NCI-H1105 treated with DMSO at 0.1 percent for 48 hours (cell line): ENCODE measurements at places on chromosomes 5 and 9.

GRCh38 chr9:133167769-133168168, 4.1 kb upstream of the GBGT1 start:
- DNase-seq: no peak

DNA sequence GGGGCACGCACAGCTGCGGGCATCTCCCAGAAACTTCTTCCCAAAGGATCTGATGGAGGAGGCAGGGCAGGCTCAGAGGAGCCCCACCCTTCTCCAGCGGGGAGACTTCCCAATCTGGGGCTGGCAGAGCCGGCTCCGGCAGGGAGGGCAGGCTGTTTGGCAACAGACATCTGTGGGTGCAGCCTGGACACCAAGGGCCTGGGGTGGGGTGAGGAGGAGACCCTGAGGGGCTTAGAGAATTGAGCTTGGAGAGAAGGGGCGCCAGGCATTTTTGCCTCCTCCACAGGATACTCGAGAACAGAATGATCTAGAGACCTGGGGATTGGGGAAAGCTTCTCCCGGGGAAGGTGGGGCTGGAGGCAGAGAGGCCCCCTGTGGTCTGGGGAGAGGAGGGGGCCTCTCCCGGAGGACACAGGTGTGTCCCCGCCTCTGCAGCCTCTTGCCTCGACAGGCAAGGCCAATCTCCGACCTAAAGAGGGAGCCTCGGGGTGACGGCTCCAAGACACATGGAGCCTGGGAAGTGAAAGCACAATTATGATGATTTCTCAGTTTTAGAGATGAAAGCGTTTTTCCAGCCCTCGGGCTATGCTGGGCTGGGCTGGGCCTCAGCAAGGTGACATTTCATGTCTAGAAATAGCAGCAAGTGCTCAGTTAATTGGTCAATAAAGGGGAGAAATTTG, 8.4 kb downstream of the LHX3 start:
- DNase-seq: no peak

DNA sequence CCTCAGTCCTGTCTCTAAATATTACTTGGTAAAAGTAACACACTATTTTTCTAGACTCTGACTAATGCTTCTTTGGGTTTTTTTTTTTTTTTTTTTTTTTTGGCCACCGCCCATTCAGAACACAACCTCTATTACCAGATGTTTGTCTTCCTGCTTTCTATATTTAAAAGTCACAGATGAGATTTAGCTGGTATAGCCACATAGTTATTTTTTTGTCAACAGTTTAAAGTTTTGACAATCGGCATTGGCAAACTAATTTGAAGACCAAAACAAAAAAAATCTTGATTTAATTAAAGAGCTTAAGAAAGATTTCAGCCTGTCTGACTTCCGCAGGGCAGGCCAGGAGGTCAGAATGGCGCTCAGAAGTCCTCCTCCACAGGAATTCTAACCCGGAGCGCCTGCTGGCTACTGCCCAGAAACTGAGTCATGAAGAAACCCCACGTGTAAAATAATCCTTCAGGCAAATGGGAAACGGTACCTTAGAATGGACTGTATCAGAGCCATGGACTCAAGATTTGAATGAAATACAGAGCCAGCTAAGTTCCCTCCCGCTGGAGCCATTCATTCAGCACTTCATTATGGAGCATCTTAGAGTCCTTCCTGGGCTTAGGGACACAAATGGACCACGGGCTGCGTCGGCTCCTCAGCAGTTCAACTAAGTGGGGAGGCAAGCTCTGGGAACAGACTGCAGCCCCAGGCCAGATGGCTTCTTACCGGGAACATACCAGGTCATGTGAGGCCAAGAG, 55.6 kb downstream of the PTPDC1 start:
- no peak for DNase-seq

- no peak for DNase-seq
These were observed 197.0 kb downstream of the MCTP1 start for GRCh38 chr5:95087816-95088317.

DNA sequence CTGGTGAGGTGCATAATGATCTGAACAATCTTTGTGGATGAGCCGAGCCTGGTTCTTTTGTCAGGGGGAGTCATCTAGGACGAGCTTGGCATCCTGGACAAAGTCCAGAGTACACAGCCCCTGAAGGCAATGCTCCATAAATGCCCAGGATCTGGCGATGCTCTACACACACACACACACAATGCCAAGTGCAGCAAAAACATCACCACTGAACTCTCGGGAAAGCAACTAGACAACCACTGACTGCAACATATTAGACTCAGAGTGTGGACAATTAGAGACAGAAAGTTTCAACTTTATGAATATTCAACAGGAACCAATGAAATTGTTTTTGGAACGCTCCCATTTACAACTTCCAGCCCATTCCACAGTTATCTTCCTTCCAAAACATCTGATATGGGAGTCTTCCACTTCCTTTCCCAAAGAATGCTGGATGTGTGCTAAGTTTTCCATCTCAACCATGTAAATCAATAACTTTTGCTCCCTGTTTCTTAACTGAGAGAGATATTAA, 227.6 kb upstream of the ANKRD55 start:
- no peak for DNase-seq

DNA sequence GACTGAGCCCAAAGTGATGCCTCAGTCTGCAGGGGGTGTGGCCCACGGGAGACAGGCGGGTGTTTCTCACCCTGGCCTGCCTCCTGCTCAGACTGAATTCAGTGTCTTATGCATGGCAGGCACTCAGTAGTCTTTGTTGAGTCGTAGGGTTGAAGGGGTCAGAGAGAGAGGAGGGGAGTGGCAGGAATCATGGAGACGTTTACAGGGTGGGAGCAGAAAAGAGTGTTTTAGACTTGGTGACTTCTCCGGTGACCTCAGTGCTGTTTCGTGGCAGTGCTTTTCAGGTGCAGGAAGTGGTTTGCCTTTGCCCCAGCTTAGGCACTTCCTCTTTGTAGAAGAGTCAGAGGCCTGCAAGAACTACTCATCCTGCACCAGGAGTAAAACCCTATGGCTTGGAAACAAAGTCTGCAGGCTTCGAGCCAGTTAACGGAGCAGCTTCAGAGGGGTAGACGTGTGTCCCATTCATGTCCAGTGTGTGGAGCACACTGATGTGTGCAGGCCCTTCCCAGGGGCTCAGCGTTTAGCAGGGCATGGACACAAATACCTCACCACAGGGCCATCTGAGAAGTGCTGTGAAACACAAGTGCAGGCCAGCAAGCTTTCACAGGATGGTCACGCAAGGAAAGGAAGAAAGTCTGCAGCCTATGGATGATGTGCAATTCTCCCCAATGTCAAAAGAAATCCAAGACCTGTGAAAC, 24.5 kb upstream of the SEMA4D start:
- no peak for DNase-seq

GRCh38 chr9:137295238-137295811, 6.7 kb downstream of the NRARP start:
- DNase-seq: no peak

DNA sequence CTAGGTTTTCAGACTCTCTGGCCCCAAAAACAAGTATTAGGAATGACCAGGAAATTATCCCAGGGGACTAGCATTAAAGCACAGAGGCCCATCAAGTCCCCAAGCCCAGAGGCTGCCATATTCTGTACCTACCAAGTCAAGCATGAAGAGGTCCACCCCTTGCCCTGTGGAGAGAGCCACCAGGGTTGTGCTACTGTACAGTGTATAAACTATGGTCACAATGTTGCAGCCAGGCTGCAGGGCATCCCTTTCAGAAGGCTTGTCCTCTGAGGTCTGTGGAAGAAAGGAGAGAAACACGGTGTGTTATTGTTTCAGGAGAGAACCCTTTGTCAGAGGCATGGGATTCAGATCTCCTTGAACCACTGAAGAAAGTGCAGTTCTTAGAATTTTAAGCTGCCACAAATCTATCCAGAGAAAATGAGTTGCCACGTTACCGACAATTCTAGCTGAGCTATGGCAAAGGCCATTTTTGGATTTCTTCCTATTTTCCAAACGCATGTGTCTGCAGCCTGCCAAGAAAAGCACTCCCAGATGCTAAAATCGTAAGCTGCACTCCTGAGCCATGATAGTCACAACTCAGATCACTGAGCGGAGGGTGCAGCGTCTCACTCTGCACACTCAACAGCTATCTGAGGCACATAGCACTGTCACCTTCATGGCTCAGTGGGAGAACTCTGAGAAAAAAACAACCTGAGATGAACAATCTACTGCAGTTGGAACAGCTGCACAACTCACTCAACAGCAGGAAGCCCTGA, 45.5 kb upstream of the SPATA31E1 start:
- no peak for DNase-seq

DNA sequence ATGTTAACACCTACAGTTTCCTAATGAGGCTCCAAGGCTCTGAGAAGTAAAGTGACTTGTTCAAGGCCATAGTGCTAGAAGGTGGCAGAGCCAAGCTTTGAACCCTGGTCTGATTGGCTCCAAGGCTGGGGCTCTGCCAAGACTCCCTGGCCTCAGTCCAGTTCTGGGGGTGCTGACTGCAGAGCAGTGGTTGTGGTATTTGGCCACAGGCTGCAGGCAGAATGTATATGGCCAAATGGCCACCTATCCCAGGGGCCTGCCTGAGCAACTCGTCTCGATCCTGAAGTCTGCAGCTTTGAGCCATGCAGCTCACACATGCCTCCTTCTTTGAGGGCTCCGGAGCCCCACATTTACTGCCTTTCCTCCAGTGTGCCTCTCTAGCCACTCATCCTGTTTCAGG, 9.7 kb upstream of the NEK6 start:
- DNase-seq: no peak

GRCh38 chr5:54944364-54944763, 41.0 kb downstream of the ESM1 start:
- DNase-seq: no peak

GRCh38 chr5:178770621-178771020, 40.2 kb upstream of the ZNF354A start:
- DNase-seq: no peak

GRCh38 chr5:160240350-160240749, 11.0 kb downstream of the FABP6 start:
- peak; percentile 30 for DNase-seq

- no peak for DNase-seq
These were observed 55.6 kb upstream of the TESK1 start for GRCh38 chr9:35549441-35549840.

GRCh38 chr9:120643061-120643460, 63.1 kb upstream of the CDK5RAP2 start:
- DNase-seq: no peak

GRCh38 chr9:17648516-17648915, 69.7 kb downstream of the SH3GL2 start:
- no peak for DNase-seq

- no peak for DNase-seq
These were observed at the start of gene GPR151 for GRCh38 chr5:146516151-146516475. Gene GPR151, minus strand, starts transcription at chr5:146516190. Its CDS starts 77 bp downstream, at chr5:146516113.

DNA sequence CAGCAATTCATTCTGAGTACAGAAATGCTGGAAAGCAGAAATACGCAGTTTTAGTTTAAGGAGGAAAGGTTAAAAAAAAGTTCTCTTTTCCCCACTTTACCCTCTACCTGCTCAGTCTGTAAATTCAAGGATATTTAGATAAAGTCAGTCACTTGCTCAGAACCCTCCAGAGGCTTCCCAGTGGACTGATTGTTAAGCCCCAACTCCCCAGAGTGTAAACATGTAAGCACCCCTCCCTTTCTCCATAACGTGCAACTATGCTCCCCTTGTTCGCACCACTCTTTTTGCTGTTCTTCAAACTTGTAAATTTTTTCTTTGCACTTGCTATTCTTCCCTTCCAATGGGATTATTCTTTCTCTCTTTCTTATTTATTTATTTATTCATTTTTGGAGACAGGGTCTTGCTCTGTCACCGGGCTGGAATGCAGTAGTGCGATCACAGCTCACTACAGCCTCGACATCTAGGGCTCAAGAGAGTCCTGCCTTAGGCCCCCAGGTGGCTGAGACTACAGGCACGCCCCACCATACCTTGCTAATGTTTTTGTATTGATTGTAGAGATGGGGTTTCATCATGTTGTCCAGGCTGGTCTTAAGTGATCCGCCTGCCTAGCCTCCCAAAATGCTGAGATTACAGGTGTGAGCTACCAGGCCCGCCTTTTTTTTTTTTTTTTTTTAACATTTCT, 32.5 kb upstream of the ERBIN start:
- no peak for DNase-seq

DNA sequence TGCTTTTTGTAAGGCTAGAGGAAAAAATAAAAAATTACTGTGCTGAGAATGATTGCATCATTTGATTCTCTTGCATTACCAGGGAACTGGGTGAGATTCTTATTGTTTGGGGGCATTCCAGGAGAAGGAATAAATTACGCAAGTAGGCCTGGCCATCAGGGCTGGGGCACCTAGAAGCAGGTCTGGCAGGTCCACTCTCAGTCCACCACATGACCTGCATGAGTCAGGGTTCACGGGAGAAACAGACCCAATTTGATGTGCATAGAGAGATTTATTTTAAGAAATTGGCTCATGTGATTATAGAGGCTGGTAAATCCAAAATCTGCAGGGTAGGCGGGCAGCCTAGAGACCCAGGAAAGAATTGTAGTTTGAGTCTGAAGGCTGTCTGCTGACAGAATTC, 59.6 kb downstream of the ZNF622 start:
- no peak for DNase-seq

GRCh38 chr5:150448952-150449516, 505 bp downstream of the RPS14 start:
- DNase-seq: no peak

- DNase-seq: no peak
These were observed 602.4 kb upstream of the CLINT1 start for GRCh38 chr5:158461240-158461854.

GRCh38 chr5:33257807-33258429, 182.8 kb upstream of the TARS1 start:
- no peak for DNase-seq

DNA sequence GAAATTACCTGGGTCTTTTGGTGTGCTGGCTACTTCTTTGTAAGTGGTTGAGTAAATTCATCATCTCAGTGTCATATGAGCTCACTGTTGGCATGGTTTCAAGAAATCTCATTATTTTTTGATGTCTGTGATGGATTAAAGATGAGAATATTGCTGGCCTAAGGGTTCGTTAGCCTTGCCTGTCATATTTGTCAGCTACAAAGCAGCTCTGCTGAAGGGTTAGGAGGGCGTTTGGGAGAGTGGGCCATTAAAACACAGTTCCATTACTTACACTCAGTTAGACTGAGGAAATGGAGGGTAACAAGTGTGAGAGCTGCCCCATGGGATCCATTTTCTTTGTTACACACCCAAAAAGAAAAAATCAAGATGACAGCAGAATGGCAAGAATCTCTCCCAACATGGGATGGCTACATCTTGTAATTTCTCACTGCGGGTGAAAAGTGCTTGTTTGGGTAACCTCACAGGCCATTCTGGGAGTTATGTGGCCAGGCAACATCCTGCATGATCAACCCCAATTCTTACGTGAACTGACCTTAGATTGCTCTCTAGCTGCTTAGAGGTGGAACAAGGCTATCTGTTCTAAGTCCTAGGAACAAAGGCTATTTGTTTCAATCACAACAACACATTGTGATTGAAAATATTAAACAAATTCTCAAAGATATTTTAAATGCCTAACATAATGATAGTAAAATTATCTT, 609.5 kb upstream of the RGMB start:
- peak; percentile 43 for DNase-seq

GRCh38 chr5:96338091-96338490, 95.0 kb downstream of the PCSK1 start:
- DNase-seq: no peak

DNA sequence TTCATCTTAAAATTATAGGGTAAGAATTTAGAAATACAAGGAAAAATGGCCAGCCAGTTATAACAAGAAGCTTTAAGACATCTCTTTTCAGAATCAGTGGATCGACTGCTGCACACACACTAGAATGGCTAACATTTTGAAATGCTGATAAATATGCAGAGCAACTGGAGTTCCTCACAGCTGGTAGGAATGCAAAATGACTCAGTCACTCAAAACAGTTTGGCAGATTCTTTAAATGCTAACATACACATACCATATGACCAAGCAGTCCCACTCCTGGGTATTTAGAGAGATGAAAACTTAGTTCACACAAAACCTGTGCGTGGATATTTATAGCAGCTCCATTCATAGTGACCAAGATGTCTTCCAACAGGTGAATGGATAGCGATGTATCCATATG, 23.2 kb upstream of the PSAT1 start:
- no peak for DNase-seq
